Muscle of back (tissue), 13 donors: ENCODE measurements at places on chromosomes 1 and 21.

DNA sequence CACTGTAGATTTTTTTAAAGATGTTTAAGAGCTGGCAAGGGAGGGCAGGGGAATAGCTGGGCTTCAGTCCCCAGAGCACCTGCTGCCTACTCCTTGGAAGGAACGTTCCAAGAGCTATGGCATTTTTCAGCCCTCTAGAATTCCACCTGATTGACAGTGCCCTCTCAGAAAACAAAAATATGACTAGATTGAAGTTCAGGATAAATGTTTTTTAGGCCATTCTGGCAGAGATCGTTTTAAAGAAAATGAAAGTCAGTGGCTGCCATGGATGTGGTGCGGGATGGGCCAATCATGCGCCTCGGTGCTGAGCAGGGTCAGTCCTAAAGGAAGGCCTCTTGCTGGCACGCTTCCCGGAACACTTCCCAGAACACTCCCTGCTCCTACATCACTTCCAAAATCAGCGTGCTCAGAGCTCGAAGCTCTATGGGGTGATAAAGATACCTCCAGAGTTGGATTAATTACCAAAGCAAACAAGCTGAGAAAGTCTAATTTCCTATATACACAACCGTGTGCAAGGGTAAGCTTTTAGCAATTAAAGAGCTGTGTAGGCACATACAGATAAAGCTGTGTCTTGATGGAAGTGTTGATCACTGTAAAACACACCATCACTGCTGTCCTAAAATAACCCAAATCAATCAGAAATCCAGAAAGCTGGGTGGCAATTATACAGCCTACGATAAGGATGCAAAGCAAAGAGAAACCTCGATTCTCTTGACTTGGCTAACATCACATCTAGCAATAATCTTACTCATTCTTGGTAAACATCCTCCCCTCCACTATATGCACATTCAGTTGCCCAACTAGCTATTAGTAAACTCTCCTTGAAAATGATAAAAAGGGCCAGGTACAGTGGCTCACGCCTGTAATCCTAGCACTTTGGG is 34.6 kb downstream of the TGFBR3 start:
- DNase-seq = peak; percentile 94

GRCh38 chr1:184823080-184823479 is 68.4 kb upstream of the EDEM3 start:
- peak; percentile 54 for DNase-seq

- no peak for DNase-seq
Measured at GRCh38 chr1:228974273-228974672, 239.0 kb downstream of the RHOU start.

DNA sequence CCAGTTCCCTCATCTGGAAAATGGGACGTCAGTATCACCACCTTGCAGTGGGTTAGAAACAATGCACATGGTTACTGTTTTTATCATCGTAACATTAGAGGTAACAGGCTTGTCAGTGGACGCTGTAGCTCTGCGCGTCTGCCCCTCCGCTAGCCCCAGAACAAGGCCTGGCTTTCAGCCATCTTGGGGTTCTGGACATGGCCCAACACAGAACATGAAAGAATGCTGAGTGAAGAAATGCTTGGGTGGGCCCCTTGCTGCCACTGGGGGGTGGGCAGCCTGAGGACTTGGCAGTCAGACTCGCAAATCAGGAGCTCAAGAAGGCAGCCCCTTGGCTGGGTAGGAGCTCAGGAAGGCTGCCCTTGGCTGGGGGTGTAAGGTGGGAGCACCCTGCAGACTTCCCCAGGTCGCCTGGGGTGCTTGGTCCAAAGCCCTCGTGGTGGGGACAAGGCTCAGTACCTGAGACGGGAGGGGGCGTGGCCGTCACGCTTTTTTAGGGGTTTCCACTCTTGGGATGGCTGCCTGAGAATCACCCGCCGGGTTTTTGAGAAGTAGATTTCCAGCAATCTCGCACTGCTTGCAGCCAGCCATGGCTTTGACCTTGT is 51.7 kb downstream of the SLC37A1 start:
- DNase-seq = no peak

DNA sequence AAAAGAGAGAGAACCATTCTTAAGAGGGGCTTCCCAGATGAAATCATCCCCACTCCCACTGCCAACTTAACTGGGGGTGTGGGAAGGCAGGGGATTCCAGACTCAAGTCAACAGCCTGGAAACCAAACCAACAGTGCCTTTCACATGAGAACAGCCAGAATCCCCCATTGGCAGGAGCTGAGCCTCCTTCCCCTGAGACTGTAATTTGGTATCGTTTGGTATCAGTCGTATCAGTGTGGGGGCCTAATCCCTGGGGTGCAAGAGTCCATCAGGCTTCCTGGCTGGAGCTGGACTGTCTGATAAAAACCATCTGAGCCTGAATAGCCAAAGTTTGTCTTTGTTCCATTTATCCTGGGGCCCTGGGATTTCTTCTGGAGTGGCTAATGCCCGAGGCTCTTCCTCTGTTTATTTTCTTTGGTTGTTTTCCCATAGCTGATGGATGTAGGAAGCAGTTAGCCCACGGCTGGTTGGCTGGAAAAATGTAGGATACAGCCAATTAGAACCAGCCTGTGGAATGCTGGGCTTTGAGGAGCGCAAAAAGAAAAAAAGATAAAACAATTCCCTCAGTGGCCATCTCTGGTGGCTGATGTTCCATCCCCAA is 84.6 kb downstream of the LAMC2 start:
- DNase-seq = no peak

GRCh38 chr1:96361271-96361856 is 360.2 kb upstream of the PTBP2 start:
- DNase-seq = peak; percentile 15

DNA sequence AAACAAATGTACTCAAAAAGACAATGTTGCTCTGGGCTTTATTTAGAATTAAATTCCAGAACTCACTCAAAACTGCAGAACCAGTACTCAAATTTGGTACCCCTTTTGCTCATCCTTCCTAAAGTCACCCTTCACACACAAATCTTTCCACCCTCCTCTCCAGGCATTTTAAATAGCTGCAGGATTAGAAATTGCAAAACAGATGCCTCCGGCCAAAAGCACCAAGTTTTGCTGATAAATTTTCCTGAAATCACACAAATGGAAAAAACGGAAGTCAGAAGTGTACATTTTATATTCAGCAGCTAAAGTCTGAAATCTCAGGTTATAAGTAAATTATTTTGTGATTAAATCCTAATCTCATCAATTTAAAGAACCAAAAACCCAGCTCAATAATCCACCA is 147.0 kb downstream of the NRIP1 start:
- DNase-seq = no peak

- DNase-seq = no peak
Measured at GRCh38 chr1:218783916-218784315, 389.8 kb upstream of the LYPLAL1 start.
